Adrenal gland (tissue), 19 donors: ENCODE measurements at places on chromosomes 7 and 10. TPM values are rescaled to one million over a fixed set of nuclear protein-coding genes. Genes with fewer than 3 reads are reported as not detected.

DNA sequence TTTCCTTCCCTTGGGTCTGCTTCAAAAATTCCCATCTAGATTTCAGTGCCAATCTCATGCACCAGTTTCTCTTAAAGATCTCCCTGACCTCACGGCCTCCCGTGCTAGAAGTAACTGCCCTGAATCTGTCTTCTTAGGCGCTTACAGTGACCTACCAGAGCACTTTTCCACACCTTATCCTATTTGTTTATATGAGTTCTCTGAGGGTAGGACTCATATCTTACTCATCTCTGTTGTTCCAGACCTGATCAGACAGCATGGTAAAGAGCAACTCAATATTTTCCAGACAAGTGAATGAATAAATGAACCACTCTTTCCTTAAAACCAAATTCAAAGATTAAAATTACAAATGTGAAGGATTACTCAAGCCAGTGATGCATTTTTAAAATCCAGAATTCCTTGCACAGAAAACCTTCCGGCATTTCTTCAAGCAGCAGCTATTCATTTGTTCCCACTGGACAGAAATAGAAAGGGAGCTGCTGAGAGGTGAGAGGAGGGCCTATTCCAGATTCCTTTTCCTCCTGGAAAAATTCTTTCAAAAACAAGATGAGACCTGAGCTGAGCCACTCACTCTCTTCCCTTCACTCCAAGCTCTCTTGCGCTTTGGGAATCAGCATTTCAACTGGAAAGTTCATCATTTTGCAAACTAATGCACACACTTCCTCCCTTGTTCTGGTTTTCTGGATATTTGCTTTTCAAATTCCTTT lies 94.6 kb downstream of the ELMO1 start:
- DNase-seq = no peak

DNA sequence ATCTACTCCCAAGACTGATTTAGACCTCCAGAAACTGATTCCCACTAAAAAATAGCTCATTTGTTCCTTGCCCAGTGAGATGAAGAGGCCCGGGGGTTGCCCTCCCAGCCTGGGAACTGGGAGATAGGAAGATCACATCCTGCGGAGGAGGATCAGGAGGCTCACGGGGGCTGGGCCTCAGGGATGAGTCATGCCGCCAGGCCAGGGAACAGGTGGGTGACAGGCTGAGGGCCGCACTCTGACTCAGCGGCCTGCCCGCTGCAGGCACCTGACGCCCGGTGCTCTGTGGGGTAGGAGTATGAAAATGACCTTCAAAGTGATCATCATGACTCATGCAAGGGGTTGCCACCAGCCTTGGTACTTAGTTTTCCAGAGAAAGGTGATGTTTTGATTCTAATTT lies 104.5 kb upstream of the ZPBP start:
- DNase-seq = peak; percentile 55

AP3M1 gene
- 36.6 TPM for total RNA-seq

CALHM3 gene
- not detected for total RNA-seq

UCN3 gene
- not detected for total RNA-seq
